ENCODE measurements at places on chromosomes 4 and X.

- no peak for DNase-seq
Measured at GRCh38 chr4:67581913-67582312, 23.4 kb downstream of the STAP1 start.

GRCh38 chr4:76059750-76060149 is 14.8 kb upstream of the ART3 start:
- no peak for DNase-seq

GRCh38 chrX:5907207-5907606 is 321.5 kb downstream of the NLGN4X start:
- DNase-seq = no peak

DNA sequence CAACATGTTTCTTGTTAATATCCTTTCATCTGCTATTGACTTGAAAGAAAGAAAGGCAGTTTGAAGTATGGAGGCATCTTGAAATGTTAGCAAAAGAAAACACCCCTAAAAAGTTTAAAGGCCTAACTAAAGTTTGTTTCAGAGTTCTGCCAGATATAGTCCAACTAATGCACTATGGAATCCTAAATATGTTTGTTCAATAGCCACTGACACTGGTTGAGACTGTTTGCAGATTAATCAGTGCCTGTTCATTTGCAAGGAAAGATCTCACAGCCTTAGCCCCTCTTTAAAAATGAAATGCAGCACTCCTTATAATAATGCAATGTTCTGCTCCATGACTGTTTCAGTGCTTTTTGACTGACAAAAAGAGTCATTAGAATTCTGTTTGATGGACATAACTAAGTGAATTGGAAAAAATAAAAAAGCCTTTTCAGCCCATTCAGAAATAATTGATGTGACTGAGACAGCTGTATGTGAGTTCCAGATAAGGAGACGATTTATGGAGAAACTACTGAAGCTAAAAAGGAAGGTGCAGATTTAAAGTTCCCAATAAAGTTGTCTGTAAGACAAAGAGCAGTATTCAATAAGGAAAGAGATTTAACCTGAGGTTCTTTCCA is 192.0 kb downstream of the PCDH7 start:
- no peak for DNase-seq

- no peak for DNase-seq
Measured at GRCh38 chrX:10089378-10089795, 67.4 kb upstream of the CLCN4 start.

- DNase-seq = no peak
Measured at GRCh38 chr4:84870398-84871163, 95.9 kb downstream of the WDFY3 start.

GRCh38 chr4:14893713-14894112 is 108.6 kb upstream of the CPEB2 start:
- DNase-seq = no peak

DNA sequence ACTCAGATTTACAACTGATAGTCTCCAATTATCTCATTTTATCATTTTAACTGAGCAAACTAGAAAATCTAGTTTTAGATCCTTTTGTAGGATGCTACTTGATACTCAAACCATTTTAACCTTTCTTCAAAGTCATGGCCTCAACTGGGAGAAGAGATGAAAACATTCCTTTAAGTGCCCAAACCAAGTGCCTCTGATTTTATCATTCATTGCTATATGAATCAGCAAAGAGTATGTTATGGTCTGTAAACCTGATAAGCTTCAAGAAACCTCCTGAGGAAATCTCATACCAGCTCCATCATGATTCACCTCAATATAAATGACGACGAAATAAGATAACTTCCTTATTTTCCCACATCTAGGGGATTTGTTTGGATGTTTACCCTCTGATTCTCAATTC is 119.9 kb downstream of the FAM13A start:
- DNase-seq = no peak

- no peak for DNase-seq
Measured at GRCh38 chr4:32560306-32560705, 1840.1 kb downstream of the PCDH7 start.

DNA sequence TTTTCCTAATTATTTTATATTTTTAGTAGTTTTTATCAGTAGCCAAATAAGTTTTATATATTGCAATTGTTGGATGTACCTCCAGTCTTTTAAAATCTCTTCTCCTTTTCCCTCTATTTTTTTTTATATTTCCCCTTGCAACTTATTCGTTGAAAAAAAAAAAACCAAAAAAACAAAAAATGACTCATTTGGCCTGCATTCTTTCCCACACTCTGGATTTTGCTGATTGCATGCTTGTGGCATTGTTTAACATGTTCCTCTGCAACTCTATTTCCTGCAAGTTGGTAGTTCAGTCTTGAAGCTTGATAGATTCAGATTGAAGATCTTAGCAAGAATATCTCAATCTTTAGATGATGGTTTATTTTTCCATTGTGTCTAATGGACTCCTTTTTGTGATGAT is 260.6 kb upstream of the BOD1L1 start:
- DNase-seq = no peak

GRCh38 chrX:70301716-70302115 is 11.8 kb downstream of the KIF4A start:
- no peak for DNase-seq

DNA sequence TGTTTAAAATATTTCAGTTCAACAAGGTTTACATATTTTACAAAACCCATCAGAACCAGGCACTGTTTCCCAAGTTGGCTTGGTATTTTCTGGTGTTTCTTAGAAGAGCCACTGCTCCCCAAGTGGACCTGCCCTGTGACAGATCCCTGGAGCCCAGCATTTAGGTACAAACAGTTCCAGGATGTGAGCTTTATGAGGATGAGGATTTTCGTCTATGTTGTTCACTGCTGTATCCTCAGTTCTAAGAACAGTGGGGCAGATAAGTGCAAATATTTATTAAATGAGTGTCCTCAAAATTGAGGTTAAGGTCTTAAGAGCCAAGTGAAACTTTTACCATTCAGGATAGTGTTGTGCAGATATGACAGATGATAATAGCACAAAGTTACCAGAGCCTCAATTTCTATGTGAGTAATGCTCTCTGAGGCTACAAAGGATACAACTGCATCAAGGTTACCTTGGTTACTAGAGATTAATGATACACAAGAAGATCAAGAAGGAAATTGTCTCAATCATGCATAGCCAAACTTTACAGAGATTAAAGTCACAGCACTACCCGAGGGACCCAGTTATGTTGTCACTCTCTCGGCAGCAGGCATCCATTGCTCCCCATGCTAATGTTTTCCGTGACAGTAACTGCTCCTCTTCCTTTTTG is 37.5 kb downstream of the ANXA3 start:
- no peak for DNase-seq

DNA sequence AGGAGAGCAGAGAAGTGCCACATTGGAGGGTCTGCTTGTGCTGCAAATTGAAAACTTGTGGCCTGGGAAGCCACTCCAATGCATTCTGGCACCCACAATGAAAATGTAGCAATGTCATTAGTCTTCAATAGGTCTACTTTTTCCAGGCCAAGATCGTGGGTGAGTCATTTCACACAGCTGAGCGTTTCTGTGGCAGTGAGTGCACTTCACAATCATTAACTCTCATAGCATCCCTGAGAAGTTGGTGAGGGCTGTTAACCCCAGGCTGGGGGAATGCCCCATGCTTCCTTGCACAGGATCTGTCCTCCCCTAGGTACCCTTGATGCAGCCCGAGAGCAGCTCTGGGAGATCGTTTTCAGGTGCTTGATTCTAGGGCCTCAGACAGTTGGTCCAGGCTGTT is 196.8 kb upstream of the ATP6AP2 start:
- peak; percentile 27 for DNase-seq

- no peak for DNase-seq
Measured at GRCh38 chr4:142095886-142096605, 459.7 kb downstream of the IL15 start.

DNA sequence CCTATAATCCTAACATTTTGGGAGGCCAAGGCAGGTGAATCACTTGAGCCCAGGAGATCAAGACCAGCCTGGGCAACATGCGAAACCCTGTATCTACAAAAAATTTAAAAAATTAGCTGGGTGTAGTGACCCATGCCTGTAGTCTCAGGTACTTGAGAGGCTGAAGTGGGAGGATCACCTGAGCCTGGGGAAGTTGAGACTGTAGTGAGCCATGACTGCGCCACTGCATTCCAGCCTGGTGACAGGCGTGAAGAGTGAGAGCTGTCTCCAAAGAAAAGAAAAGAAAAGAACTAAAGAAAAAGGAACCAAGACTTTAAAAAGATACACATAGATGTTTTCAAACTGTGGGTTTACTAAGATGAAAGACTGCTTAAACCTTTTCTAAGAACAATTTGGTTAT is 129.0 kb downstream of the SPCS3 start:
- no peak for DNase-seq

DNA sequence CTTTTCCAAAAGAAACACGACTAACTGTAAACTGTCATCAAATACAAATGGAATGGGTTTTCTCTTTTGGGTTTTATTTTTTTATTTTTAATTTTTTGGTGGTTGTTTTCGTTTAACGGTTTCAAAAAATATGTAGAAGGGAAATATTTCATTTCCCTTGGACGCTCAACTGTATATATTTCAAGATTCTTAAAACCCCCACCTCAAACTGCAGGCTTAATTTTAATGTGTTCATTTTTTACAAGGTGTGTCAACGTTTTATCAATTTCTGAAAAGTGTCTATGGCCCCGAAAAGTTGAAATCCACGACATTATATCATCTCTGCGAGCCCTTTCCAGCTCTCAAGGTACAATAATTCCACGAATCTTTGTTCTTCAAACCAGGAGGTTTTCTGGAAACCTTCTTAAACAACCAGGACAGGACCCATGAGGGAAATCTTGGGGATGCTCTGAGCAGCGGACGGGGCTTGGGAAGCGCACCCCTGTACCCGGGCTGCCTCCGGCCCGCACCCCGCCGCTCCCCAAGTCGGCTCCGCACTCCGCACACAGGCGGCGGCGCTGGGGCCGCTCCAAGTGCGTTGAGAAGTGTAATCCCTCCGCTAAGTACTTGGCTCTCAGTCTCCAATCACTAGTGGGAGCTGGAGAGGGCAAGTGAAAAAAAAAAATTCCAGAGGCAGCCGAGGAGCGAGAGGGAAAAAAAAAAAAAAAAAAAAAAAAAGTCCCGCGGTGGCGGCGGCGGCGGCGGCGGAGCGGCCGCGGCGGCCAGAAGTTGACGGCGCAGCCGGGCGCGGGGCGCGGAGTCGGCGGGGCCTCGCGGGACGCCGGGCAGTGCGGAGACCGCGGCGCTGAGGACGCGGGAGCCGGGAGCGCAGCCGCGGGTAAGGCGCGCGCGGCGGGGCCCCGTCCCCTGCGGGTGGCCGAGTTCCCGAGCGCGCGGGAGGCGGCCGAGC is at the start of gene BMPR1B:
TSS of gene BMPR1B (plus strand) at position 764 of the 949 bp plus-strand sequence. CDS start 346,470 bp downstream, outside the sequence.
- DNase-seq = peak; percentile 85

DNA sequence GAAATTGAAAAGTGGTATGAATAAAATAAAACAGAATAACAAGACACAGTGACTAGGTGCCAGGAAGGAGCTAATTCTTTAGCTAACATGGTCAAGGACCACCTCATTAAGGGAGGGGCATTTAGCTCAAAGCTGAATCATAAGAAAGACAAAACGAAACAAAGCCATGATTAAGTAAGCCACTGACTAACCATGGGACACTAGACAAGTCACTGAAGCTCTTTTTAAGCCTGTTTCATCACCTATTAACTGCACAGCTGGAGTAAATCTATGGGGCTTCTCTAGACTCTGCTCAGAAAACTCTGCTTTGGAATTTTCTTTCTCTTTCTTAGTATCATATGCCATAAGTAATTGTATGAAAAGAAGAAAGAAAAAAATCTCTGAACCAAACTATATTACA is 49.8 kb upstream of the C1QTNF7 start:
- DNase-seq = no peak

DNA sequence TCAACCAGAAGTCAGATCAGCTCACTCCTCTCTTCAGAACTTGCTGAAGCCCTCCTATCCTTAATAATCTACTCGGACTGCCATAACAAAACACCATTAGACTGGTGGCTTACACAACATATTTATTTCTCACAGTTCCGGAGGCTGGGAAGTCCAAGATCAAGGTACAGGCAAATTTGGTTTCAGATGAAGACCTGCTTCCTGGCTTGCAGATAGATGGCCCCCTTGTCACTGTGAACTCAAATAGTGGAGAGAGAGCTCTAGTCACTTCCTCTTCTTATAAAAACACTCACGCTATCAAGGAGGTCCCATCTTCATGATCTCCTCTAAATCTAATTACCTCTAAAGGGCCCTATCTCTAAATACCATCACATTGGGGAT is 125.1 kb downstream of the CAMK2D start:
- DNase-seq = no peak

GRCh38 chr4:40718586-40718985 is 31.2 kb upstream of the NSUN7 start:
- DNase-seq = peak; percentile 54

- no peak for DNase-seq
Measured at GRCh38 chr4:1072830-1073446, 40.4 kb downstream of the RNF212 start.

GRCh38 chr4:8332038-8332857 is 62.7 kb downstream of the HTRA3 start:
- DNase-seq = no peak

GRCh38 chr4:153798420-153798819 is 9.5 kb upstream of the SFRP2 start:
- DNase-seq = no peak

GRCh38 chrX:27680726-27681125 is 90.6 kb downstream of the DCAF8L2 start:
- no peak for DNase-seq

GRCh38 chr4:184401397-184402171 is 72.8 kb downstream of the IRF2 start:
- DNase-seq = no peak

DNA sequence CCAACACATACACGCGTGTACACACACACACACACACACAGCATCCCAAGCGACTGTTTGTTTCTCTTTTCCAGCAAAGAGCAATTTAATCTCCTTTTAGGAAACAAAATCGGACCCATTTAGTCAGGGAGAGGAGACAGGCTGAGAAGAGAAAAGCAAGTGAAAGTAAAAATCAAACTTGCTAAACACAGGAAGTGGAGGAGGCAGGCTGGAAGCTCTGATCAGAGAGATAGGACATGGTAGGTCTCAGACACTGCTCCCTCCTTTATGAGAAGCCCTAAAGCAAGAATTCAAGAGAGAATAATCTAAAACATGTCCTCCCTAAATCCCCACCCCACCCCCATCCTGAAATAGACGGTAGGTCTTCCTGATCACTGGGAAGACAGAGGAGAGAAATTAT is 62.3 kb downstream of the GPC3 start:
- DNase-seq = no peak

- no peak for DNase-seq
Measured at GRCh38 chrX:10667143-10667542, 46.8 kb upstream of the MID1 start.

- DNase-seq = no peak
Measured at GRCh38 chrX:122500556-122500955, 683.5 kb upstream of the GRIA3 start.

DNA sequence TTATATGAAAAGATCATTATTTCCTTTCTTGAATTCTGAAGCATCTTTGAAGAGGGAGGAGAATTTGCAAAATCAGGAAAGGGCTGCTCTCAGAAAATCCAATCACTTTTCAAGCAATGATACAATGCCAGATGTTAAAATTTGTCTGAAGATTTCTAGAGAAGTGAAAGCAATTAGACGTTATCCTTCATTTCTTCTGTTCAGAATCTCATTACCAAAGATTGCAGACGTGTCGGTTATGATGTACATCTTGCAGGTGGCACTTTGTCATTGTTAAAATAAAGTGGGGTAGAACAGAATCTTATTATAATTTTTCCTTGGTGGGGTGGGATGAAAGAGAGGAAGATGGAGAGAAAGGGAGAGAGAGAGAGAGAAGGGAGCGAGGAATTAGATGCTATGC is 296.4 kb upstream of the STS start:
- no peak for DNase-seq

Measured in upper lobe of left lung (tissue), 6 donors.